ENCODE measurements at places on chromosomes 2 and 18.
A peak's percentile ranks its signal among the peaks of the same experiment; 100 is the strongest.

- no peak for DNase-seq
These were observed 103.0 kb downstream of the DNER start for GRCh38 chr2:229611360-229611759.

DNA sequence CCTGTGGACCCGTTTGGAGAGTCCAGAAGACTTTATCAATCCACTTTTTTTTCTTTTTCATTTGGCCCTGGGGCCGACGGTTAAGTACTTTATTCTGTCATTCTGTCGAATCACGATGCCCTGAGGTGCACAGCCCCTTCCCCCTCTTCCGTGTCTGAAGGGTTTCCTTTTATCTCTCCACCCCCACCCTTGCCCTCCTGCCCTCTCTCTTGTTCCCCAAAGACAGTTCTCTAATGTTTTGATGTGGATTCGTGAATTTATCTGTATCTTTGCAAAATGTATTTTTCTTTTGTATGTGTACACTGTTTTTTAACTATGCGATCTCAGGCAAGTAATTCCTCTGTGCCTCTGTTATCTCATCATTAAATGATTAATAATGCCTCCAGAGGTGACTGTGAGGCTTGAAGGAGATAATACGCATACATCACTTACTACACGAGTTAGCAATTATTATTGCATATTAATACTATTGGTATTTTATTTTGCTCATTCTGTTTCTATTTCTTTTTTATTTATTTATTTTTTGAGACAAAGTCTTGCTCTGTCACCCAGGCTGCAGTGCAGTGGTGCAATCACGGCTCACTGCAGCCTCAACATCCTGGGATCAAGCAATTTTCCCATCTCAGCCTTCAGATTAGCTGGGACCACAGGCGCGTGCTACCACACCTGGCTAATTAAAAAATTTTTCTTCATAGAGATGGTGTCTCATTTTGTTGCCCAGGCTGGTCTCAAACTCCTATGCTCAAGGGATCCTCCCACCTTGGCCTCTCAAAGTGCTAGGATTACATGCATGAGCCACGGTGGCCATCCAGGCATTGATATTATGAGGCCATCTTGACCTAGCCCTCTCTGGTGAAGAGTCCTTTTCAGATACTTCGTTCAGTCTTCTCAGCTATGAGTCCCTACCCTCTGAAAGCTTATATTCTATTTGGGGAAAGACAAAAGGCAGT lies 1.4 kb upstream of the CASP8 start:
- DNase-seq = no peak

DNA sequence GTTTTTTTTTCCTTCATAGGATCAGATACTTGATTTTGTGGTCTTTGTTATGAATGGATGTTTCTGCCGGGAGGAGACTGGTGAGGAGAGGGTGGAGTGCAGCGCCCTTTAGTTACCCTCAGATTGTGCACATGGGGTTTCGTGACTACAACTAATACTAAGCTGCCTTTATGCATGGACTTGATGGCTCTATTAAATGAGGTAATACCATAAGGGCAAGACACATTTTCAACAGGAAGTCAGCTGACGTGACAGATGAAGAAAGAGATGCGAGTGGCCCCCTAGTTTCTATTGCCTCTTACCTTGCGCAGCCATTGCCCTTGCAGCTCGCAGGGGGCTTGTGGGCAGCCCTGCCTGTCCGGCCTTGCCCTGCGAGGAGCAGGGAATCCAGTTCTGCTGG lies 24.4 kb downstream of the ZNF407 start:
- DNase-seq = no peak

- no peak for DNase-seq
These were observed 145.2 kb downstream of the INHBB start for GRCh38 chr2:120491111-120491625.

DNA sequence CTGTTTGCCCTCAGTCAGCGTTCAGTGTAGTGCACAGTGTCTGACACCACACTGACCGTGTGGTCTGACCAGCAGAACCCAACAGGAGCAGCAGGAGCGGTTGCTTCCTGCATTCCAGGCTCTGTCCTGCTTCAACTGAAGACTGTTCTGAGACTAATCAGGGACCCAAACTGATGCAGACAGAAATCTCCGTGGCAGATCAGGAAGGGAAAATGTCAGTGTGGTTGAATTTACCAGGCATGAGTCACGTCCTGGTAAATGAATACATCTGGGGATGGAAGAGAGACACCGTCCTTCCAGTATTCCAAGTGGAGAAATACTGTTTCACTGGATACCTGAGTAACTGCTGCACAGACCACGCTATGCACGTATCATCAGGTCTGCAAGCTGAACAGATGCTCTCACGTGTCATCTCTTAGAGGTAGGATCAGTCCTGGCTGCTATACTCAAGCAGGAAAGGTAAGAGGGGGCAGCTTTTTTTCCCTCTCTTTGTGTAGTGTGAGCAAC lies 223.6 kb upstream of the EPAS1 start:
- no peak for DNase-seq

GRCh38 chr2:17791121-17791816 lies 25.0 kb upstream of the MSGN1 start:
- no peak for DNase-seq

DNA sequence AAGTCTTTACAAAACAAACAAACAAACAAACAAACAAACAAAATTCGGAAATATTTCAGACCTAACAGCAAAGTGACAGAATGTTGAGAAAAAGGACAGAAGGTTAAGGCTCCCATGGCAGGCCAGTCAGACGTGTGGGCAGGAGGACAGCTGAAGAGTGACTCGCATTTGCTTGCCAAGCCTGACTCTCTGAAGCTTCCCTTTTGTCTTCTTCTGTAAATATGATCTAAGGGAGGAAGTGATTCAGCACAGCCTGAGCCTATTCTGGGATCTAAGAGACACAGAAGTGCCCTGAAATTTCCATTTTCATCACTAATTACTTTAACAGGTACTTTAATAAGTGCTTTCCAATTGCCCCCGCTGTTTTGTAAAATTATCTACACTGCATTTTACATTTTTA lies 134.0 kb upstream of the LYPD1 start:
- DNase-seq = no peak

- no peak for DNase-seq
These were observed 59.6 kb downstream of the SPIRE1 start for GRCh38 chr18:12598181-12598930.

- no peak for DNase-seq
These were observed 659.9 kb upstream of the ID2 start for GRCh38 chr2:8021921-8022320.

DNA sequence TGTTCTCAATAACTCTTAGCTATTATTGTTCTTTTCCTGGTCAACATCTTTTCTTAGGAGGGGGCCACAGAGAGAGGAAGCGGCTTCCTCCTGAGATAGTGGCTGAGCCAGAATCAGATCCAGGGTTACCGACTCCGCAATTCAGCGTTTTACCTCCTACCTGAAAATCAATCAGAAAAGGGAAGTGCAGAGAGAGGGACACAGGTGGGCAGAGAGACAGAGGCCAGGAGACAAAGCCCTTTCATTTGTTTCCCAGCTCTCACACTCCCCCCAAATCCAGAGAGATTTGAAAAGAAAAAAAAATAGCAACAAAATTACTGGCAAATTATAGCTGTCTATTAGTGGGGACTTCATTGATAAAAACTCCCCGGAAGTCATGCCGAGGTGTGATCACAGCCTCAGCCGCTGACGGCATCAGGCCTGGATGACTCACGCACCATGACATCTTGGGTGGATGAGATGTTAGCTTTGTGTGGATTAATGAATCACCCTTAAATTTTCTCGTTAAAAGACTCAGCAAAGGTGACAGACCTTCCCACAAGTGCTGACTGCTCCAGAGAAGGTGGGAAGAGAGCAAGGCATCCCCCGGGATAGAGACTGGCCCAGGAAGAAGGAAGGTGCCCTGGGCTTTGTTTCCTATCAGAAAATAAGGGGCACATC lies 120.7 kb downstream of the LOXHD1 start:
- DNase-seq = no peak

- DNase-seq = no peak
These were observed 256.1 kb upstream of the SYT4 start for GRCh38 chr18:43533371-43533770.

DNA sequence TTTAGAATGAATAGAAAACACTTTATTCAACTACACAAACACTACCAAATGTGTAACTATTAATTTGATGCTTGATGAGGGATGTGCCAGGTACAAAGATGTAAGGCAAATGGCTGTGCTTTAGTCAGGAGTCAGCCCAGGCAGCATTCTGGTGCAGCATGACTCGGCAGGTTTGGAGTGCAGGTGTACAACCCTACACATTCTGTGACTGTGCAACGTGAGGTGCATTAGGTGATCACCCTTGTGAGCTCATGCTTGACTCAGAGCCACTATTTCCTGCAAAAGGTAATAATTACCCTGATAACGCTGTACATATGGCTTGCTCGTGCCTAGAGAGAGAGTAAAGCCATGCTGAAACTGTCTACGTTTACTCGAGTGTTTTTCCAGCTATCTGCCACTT lies 288.7 kb upstream of the DSEL start:
- DNase-seq = no peak

DNA sequence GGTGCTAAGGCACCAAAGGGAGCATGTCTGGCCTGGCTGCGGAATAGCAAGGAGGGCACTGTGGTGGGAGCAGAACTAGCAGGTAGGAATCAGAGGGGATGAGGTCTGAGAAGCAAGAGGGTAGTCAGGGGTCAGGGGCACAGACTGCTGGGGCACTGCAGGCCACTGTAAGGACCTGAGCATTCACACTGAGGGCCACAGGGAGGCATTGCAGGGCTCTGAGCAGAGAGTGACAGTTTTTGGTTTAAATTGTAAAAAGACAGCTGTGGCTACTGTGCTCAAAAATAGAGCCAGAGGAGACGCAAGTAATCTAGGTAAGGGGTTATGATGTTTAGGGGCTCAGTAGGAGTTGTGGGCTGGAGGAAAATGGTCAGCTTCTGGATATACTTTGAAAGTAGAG lies 41.5 kb downstream of the ARHGAP25 start:
- no peak for DNase-seq

GRCh38 chr2:52181080-52181479 lies 1149.1 kb upstream of the NRXN1 start:
- DNase-seq = no peak

DNA sequence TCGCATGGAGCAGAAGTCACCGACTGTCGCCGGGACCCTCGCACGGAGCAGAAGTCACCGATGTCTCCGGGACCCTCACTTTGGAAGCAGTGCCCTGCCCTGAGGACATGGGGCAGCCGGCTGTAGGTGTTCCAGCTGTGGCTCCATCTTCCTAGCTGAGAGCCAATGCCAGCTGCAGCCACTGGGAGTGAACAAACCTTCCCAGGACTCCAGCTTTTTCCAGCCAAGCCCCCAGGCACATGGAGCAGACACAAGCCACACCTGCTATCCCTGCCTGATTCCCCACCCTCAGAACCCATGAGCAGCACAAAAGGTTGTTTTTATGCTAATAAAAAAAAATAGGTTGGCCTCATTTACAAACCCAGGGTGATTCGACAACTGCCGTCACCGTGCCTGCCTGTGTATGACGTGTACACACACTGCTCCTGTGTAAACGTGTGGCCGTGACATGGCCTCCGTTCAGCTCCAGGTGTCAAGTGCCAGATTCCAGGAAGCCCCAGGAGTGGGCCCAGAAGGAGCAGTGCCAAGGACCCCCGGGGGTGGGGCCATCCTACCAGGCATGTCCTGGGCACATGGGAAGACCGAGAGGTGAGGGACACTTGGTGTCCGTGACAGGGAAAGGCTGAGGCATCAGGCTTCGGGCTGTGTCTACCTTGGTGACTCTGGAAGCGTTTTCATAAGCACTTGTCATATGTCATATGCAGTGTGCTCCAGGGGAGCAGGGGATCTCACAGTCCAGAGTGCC lies 91.5 kb downstream of the EIPR1 start:
- DNase-seq = no peak

- no peak for DNase-seq
These were observed 83.1 kb downstream of the UPP2 start for GRCh38 chr2:158184556-158185343.

GRCh38 chr2:47601568-47601967 lies 181.4 kb upstream of the MSH6 start:
- peak; percentile 35 for DNase-seq

DNA sequence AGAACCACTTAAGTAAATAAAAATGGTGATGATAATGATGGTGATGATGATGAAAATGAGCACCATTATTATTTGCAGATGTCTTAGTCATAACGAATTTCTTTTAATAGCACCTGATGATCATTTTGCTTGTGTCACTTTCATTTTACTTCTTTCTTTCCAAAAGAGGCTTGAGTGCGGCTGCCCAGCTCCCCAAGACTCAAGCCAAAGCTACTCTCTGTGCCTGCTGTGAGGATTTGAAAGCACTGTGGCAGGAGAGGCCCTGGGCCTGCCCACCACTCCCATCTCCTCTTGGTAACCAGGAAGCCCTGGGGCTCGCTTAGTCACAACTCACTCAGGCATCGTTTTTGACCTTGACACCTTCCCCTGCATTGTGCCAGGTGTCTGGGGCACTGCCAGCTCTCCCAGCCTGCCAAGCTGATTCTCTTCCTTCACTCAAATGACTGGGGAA lies 41.2 kb downstream of the RPL37A start:
- DNase-seq = no peak

GRCh38 chr18:9577361-9577760 lies 37.0 kb downstream of the PPP4R1 start:
- DNase-seq = no peak

DNA sequence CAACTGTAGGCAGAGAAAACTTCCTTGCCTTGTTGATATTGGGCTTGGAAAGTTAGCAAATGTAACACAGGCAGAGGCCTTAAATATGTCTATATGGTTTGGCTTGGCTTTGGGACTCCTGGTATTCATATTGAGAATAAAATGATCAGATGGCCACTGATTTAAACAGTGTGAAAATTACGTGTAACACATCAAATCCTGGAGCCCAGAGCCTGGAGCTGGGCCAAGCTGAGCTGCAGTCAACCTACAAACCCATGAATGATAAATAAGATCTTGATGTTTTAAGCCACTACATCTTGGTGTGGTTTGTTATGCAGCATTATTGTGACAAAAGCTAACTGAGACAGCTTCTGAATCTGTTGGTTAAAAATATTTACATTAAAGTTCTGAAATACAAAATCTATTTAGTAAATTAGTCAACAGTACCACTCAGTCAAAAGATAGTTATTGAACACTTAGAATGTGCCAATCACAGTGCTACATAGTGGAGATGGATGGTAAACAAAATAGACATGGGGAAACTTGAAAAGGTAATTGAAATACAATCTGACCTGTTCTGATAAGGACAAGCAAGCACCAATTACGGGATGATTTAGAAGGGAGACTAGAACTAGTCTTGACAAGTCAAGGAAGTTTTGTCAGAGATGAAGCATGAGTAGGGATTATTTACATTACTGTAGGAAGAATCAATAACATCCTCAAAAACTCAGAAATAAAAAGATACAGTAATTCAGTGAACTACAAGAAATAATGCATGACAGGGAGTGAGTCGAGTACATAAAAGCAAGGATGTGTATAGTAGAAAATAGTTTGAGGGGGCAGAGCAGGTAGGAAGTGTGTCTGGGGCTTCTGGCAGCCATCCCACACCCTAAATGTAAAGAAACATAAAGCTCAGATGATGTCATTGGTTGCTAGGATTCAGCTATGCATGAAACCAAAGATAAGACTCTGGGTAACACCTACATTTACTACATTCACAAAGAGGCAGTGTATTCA lies 157.7 kb downstream of the HNMT start:
- no peak for DNase-seq
